ENCODE measurements at places on chromosomes 13 and 19.
A peak's percentile ranks its signal among the peaks of the same experiment; 100 is the strongest.

DNA sequence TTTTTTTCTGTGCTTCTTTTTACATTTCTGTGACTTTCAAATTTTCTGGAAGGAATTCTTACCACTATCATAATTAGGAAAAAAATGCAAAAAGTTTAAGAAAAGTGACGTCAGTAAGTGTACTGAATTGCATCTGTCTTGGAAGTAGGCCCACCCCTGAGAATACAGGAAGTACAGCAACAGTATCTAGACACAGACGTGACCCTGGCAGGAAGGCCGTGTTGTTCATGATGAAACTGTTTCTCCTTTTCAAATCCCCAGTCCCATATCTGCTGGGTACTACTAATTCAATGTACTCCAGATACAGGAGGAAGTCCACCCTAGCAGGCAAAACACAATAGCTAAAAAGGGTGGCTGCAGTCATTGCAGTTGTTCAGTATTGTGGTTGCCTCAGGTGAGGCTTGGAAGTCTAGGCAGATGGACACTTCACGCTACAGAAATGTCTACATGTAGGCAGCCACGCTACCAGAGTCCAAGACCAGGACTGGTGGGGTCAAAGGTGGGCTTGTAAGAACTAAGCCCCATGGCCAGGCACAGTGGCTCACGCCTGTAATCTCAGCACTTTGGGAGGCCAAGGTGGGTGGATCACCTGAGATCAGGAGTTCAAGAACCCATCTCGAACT, 49.6 kb upstream of the MED4 start:
- H3K36me3 ChIP-seq = no peaks in the 10 kb centered on the region
- H3K4me1 ChIP-seq = peaks cover 6% of the 10 kb centered on the region
- H3K4me3 ChIP-seq = no peak overlapping the region
- DNase-seq = no peak

DNA sequence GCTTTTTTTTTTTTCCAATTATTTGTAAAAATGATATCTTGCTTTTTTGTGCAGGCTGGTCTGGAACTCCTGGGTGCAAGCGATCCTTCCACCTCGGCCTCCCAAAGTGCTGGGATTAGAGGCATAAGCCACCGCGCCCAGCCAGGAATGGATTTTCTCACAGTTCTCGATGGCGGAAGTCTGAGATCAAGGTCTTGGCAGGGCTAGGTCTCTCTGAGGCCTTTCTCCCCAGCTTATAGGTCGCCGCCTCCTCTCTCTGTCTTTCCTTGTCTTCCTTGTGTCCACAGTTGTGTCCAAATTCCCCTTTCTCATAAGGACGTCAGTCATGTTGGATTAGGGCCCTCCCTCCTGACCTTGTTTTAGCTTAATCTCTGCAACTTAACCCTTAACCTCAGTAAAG, 200.5 kb downstream of the UQCRFS1 start:
- no peaks in the 10 kb centered on the region for H3K4me1 ChIP-seq
- no peak for DNase-seq
- no peaks in the 10 kb centered on the region for H3K36me3 ChIP-seq

GRCh38 chr19:42276821-42277220, 7.8 kb downstream of the CIC start:
- H3K27ac ChIP-seq = peak overlapping the region; percentile 97
- no peak for DNase-seq
- no peaks in the 10 kb centered on the region for H3K27me3 ChIP-seq

- H3K27me3 ChIP-seq = no peaks in the 10 kb centered on the region
- H3K4me1 ChIP-seq = no peaks in the 10 kb centered on the region
- H3K36me3 ChIP-seq = no peaks in the 10 kb centered on the region
- H3K4me3 ChIP-seq = no peak overlapping the region
Observed at GRCh38 chr13:26377038-26377437, 123.1 kb downstream of the CDK8 start.

Measured in suprapubic skin (tissue), 4 donors.